ENCODE measurements at places on chromosomes 1 and 21.
A peak's percentile ranks its signal among the peaks of the same experiment; 100 is the strongest.

- no peak for DNase-seq
Measured at GRCh38 chr1:245177071-245177900, 22.5 kb downstream of the KIF26B start.

- DNase-seq = no peak
Measured at GRCh38 chr1:19074902-19075721, 118.6 kb upstream of the IFFO2 start.

GRCh38 chr1:155223047-155223446, 14.6 kb downstream of the MTX1 start:
- DNase-seq = no peak

GRCh38 chr1:36703526-36704208, 221.0 kb upstream of the CSF3R start:
- peak; percentile 59 for DNase-seq

- DNase-seq = peak; percentile 53
Measured at GRCh38 chr21:33901412-33902288, 14.0 kb downstream of the ATP5PO start.

Measured in foreskin melanocyte (primary cell).